Esophagus squamous epithelium (tissue), 5 donors: ENCODE measurements at places on chromosomes 16 and 17.

- no peak for DNase-seq
These were observed 610 bp downstream of the C16orf74 start for GRCh38 chr16:85750146-85750826.

DNA sequence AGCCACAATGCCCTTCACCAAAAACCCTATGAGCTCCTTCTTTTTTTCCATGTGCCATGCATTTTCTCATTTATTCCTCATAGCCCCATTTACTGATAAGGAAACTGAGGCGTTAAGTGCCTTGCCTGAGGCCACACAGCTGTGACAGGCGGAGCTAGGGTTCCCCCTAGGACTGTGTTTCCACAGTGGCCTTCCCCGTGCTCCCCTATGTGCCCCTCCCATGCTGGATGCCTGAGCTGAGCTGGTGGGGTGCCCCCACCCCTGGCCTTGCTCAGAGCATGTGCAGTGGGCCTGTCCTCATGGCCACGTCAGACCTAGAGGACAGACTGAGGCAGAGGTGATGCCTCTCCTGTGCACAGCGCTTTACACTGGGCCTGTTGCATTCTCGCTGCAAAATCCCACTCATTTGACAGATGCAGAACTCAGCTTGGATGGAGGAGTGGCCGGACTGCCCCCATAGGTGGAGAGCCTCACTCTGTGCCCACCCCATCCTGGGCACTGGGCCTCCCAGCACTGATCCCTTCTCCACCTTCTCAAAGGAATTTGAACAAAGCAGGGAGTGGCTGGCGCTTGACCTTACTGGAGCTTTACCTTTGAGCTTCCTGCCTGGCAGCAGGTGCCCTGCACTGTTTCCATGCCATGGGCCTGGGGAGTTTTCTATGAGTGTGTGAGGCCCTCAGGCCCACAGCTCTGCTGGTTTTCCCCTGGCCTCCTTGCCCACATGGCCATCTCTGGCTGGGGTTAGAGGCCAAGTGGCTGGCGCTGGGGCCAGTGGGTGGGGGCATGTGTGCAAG, 2.6 kb downstream of the MAP2K3 start:
- no peak for DNase-seq

GRCh38 chr17:17422217-17422610, 54.6 kb upstream of the MED9 start:
- no peak for DNase-seq

GRCh38 chr17:67642488-67642887, 75.2 kb upstream of the NOL11 start:
- DNase-seq = no peak

- DNase-seq = no peak
These were observed 66.0 kb upstream of the HAS3 start for GRCh38 chr16:69039333-69039941.

DNA sequence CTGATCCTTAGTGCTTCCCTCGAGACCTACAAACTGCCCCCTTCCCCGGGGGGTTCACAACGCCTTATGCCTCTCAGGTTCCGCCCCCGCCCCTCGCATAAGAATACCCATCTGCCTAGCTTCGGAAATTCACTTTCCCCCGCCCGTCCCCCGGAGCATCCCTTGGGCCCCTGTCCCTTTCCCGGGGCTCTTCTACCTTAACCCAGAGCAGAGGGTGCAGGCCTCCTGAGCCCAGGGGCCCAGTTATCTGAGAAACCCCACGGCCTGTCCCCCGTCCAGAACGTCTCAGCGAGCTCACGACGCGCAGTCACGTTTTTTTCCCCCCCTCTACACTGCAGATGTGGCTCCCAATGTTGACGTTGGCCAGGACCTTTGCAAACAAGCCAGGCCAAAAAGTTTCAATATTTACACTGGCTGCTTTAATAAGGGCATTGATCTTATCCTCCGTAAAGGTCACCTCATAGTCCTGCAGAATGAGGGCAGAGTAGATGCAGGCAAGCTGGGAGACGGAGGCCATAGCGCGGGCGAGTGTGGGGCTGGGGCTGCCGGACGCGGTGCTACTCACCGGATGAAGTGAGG, 1.4 kb upstream of the NBR1 start:
- no peak for DNase-seq

GRCh38 chr16:27464626-27465482, 62.9 kb downstream of the IL21R start:
- no peak for DNase-seq

DNA sequence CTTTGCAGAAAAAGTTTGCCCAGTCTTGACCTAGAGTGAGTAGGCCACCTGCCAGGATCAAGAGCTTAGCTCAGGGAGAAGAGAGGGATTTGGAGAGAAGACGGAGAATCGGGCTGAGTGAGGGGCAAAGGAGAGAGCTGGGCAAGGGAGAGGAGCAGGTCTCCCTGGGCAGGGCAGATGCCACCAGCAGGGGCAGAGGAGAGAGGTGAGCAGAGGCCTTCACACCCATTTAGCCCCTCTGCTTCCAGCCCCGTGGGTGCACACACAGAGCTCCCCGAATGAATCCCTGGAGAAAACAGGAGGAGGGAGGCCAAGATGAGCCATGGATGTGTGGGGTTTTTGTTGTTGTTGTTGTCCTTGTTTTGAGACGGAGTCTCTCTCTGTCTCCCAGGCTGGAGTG, 29.2 kb downstream of the TBX4 start:
- no peak for DNase-seq

GRCh38 chr17:41803049-41804020, 8.4 kb downstream of the P3H4 start:
- no peak for DNase-seq

DNA sequence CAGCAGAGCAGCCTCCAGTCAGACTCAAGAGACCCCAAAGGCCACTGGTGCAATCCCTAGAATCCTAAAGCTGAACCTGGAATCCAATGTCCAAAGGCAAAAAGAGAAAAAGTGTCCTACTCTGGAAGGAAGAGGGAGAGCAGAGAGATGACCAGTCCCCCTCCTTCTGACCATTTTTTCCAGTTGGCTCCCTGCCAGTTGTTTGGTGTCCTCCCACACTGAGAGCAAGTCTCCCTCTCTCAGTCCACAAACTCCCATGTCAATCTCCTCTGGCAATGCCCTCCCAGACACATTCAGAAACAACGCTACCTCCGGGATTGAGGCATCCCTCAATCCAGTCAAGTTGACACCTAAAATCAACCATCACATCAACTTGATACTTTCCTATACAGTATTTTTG, 4.3 kb upstream of the CLEC19A start:
- DNase-seq = no peak

DNA sequence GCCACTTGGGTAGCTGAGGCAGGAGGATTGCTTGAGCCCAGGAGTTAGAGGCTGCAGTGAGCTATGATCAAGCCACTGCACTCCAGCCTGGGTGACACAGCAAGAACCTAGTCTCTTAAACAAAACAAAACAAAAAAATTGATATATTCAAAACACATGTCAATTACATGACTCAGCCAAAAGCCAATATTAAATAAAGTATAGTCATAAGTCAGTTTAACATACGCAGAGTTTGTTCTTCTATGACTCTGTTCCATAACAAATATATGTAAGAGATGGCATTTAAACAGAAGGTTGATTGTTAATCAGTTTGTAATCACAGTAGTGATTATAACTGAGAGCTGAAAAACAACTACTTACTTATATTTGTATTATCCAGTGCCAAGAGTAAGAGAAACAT, 106.5 kb downstream of the CDH8 start:
- no peak for DNase-seq

GRCh38 chr17:40857535-40857934, 9.5 kb downstream of the KRT12 start:
- DNase-seq = no peak
